ENCODE measurements at places on chromosomes 4 and X.

GRCh38 chrX:95762716-95763115 lies 921.9 kb upstream of the DIAPH2 start:
- no peaks in the 10 kb centered on the region for H3K4me1 ChIP-seq
- H3K27me3 ChIP-seq, result no peaks in the 10 kb centered on the region
- DNase-seq, result no peak
- no peak overlapping the region for H3K4me3 ChIP-seq

DNA sequence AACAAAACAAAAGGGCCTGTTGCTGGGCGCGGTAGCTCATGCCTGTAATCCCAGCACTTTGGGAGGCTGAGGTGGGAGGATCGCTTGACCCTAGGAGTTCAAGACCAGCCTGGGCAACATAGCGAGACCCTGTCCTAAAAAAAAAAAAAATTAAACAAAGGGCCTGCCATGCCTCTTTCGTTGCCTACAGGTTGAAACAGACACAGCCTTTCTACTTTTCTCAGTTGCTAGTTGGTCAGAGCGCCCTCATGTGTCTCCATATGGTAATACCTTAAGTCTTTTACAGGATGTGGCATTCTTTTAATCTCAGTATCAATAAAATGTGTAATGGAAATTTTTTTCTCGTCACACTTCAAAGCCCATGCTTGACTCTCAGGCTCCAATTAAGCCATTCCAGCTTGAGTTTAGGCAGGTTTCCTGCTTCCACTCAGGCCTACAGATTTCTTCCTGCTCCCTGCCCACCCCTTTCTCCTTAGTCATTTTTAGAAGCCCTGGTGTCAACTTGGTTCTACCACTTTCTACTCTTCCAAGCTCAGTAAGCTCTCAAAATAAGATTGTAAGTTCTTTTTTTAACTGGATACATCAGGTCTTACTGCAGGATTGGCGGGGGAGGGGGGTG lies 4.6 kb upstream of the SOWAHD start:
- H3K4me3 ChIP-seq, result no peak overlapping the region
- no peaks in the 10 kb centered on the region for H3K27me3 ChIP-seq
- H3K4me1 ChIP-seq, result peaks cover 43% of the 10 kb centered on the region

GRCh38 chrX:53284684-53285447 lies 3.5 kb upstream of the IQSEC2 start:
- no peak overlapping the region for H3K27ac ChIP-seq
- H3K4me3 ChIP-seq, result no peak overlapping the region
- peak; percentile 35 for DNase-seq
- H3K4me1 ChIP-seq, result peaks cover 13% of the 10 kb centered on the region
- no peaks in the 10 kb centered on the region for H3K36me3 ChIP-seq

- H3K27ac ChIP-seq, result no peak overlapping the region
- H3K27me3 ChIP-seq, result no peaks in the 10 kb centered on the region
- H3K4me3 ChIP-seq, result no peak overlapping the region
- DNase-seq, result no peak
- H3K36me3 ChIP-seq, result no peaks in the 10 kb centered on the region
These were observed 79.5 kb downstream of the CBR4 start for GRCh38 chr4:168930413-168931196.

DNA sequence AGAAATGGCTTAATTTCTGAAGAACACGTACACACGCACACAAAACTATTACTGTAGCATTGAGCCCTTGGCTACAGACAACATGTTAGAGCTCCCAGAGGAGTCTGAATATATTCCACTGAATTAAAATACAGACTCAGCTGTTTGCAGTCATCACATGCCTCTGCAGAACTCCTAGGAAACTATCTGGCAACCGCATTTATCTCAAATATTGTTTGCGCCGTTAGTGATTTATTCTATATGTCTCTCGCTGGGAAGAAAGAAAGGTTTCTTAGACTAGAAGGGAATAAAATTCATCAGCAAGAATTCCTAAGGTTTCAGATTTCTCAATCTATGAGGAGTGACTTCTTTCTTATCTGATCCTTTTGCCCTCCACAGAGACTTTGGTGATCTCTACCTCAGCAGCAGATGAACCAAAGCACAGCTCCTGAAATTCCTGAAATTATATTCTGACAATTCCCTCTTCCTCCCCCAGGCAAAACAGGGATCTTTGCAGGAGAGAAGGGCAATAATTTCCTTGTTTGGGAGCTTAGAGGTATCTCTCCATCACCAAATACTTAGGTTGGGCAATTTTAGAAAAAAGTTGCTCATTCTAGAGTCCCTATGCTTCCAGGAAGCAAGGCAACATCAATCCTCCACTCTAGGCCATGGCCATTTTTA lies 199.2 kb downstream of the APBB2 start:
- no peaks in the 10 kb centered on the region for H3K36me3 ChIP-seq
- H3K4me1 ChIP-seq, result no peaks in the 10 kb centered on the region
- no peak overlapping the region for H3K4me3 ChIP-seq
- no peaks in the 10 kb centered on the region for H3K27me3 ChIP-seq

- H3K4me3 ChIP-seq, result no peak overlapping the region
- no peak overlapping the region for H3K27ac ChIP-seq
- no peaks in the 10 kb centered on the region for H3K27me3 ChIP-seq
- H3K36me3 ChIP-seq, result no peaks in the 10 kb centered on the region
- DNase-seq, result no peak
- H3K4me1 ChIP-seq, result peaks cover 12% of the 10 kb centered on the region
These were observed 165.1 kb downstream of the AFAP1 start for GRCh38 chr4:7774301-7775294.

GRCh38 chr4:138290805-138291204 lies 48.7 kb upstream of the SLC7A11 start:
- no peaks in the 10 kb centered on the region for H3K36me3 ChIP-seq
- H3K27me3 ChIP-seq, result no peaks in the 10 kb centered on the region
- DNase-seq, result no peak
- H3K27ac ChIP-seq, result no peak overlapping the region
- H3K4me3 ChIP-seq, result no peak overlapping the region

Measured in CD8-positive, alpha-beta memory T cell (primary cell).